ENCODE measurements at places on chromosomes 6 and 20.

DNA sequence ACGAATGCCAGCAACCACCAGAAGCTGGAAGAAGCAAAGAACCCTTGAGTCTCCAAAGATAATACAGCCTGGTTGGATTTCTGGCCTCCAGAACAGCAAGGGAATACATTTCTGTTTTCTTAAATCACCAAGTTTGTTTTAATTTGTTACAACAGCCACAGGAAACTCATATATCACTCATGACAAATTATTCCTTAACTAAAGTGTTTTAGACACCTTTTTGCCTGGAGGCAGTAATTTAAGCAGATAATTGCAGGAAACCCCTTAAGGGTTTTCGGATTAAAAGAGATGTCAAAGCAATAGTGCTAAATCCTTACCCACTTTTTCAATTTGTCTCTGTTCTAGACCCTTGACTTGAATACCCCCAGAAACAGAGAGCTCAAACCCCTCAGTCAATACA lies 1050.0 kb downstream of the EPHA7 start:
- DNase-seq = no peak

GRCh38 chr6:168578036-168578435 lies 137.1 kb downstream of the SMOC2 start:
- DNase-seq = no peak

DNA sequence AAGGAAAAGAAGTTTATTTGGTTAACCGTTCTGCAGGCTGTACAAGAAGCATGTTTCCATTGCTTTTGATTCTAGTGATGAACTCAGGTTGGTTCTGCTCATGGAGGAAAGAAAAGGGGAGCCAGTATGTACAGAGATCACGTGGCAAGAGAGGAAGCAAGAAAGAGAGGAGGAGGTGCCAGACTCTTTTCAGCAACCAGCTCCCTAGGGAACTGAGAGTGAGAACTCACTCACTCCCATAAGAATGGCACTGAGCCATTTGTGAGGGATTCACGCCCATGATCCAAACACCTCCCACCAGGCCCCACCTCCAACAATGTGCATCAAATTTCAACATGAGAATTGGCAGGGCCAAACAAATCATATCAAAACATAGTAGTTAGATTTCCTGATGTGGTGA lies 649.1 kb downstream of the EPM2A start:
- no peak for DNase-seq

GRCh38 chr6:71490876-71491275 lies 202.3 kb downstream of the OGFRL1 start:
- no peak for DNase-seq

GRCh38 chr20:44211177-44212039 lies 837 bp upstream of the OSER1 start:
- DNase-seq = no peak

GRCh38 chr6:8000188-8000596 lies 64.0 kb downstream of the BLOC1S5 start:
- DNase-seq = no peak

- DNase-seq = no peak
Observed at GRCh38 chr6:11023032-11023431, 21.1 kb downstream of the ELOVL2 start.

- no peak for DNase-seq
Observed at GRCh38 chr6:70834520-70834919, 122.3 kb downstream of the B3GAT2 start.

GRCh38 chr6:41531591-41532582 lies 14.3 kb upstream of the FOXP4 start:
- DNase-seq = no peak

GRCh38 chr20:25398376-25399036 lies 7.9 kb upstream of the ABHD12 start:
- DNase-seq = no peak

GRCh38 chr6:19037607-19038006 lies 650.5 kb downstream of the RNF144B start:
- no peak for DNase-seq

GRCh38 chr6:133368664-133369063 lies 127.5 kb downstream of the EYA4 start:
- no peak for DNase-seq

- DNase-seq = no peak
Observed at GRCh38 chr20:18144541-18145099, 7.0 kb downstream of the KAT14 start.

DNA sequence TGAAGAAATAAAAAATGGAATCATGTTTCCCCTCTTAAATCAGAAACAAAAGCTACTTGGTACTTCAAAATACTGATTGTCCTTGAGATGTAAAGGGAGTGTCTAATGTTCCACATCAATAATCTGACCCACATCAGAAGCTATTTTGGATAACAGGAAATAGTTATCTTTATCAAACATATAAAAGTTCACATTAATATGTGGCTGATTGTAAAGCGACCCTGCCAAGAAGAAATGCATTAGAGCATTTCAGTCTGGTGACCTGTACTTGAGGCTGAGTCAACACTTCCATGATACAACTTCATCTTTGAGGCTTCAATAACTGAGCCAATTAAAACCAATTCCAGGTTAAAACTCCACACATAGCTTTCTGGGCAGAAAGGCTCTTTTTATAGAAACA lies 31.8 kb downstream of the SYNE1 start:
- no peak for DNase-seq

GRCh38 chr20:58403272-58403671 lies 14.2 kb downstream of the VAPB start:
- no peak for DNase-seq

GRCh38 chr20:63703471-63703975 lies 4.3 kb downstream of the ARFRP1 start:
- no peak for DNase-seq

DNA sequence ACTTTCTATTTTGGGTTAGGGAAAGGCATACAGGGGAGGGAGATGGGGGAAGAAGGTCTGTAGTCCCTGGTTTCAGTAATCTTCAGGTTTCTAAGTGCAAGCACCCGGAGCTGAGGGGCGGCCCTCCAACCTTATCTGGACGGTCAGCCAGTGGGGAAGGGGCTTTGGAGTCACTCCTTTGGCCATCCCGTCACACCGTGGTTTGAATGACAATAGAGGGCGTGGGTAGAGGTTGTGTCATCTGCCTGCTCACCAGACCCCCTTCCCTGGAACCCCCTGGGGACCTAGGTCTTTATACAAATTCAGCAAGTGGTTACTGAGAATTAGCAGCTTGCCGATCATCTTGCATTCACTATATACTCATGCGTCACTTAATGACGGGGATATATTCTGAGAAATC lies 29.1 kb downstream of the STK35 start:
- DNase-seq = no peak

DNA sequence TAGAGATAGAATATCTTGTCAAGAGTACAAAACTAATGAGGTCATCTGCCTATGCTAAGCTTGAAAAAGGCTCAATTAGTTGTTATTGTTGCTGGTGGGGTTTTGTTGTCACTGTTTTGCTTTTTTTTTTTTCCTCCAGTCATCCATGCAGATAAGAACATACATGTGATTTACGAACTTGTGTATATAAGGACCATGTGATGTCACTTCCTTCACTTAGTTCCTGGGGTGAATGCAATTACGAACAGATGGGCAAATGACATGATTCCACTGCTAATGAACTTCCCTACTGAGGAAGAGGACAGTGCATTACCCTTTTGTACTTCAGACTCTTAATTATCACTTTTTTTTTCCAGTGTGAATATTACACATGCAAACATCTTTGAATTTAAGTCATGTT lies 1175.3 kb upstream of the GJE1 start:
- DNase-seq = no peak

GRCh38 chr20:63067266-63067635 lies 60.5 kb upstream of the BHLHE23 start:
- no peak for DNase-seq

DNA sequence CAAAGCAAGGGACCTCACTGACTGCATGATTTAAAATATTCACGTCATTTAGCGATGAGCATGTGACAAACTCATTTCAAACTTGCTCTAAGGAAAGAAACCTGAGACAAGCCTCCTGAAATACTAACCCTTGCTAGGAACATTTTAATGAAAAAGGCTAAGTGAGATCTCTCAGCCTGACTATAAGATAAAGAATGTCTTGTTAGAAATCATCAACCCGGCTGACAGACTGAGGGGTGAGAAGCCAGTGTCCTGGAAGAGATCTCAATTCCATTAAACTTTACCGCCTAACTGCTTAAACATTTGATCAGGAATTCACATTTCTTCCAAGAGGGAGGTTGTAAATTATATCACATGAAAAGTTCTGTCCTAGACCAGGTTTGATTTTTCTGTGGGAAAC lies 274.8 kb upstream of the EXOC2 start:
- no peak for DNase-seq

DNA sequence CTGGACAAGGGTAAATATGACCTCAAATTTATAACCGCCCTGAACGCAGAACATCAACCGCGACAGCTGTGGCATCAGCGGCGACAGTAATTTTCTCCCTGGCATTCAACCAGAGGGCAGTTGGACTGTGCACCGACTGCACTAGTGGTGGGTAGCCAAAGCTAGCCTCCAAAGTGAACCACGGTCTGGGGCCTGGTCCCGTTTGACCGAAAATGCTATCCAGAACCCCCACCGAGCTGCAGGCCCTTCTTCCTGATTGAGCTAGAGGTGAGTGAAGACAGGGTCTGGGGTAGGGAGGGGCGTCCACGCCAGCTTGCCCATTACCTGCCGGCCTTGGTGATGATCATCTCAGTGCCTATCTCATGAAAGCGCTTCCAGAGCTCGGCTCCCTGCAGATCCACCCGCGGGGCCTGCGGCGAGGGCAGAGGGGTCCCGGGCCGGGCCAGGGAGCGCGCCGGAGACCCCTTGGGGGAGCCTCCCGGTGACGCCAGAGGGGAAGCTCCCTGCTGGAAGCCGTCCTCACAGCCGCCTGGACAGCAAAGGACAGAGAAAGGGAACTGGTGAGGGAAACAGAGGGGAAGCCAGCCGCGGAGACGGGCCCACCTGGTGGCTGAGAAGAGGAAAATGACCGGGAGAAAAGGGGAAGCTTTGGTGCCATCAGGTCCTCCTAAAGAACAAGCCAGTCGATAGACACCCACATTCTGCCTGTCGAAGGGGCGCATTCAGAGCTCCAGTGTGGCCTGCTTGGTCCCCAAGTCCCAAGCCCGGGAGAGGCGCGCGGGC lies 2.0 kb downstream of the TBX18 start:
- DNase-seq = no peak

DNA sequence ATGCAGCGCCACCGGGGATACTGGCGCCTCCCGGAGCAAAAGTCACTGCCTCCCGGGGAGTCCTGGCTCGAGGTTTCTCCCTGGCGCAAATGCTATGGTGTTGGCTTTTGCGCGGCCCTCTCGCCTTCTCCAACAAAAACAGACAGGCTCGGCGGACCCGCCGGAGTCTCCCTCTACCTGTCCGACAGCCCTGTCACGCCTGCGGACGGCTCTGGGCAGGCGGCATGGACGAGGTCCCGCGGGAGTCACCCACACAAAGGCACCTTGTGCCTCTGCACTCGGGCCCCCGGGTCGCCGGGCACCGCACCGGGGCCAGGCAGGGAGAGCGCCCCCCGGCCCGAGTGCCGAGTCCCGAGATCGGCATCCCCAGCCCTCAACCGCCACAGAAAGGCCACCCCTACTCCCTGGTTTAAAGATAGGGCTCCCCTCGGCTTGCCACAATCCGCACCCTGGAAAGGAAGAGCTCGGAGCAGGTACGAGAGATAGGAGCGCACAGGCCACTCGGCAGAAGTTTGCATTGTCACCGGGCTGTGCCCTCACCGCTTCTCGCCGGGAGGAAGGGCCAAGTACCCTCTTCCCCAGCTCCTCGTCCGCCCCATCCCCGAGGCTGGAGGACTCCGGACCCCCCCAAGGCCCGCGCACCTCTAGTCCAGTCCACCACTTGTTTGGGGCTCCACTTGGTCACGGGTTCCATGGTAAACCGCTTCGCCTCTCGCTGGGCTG lies 903 bp downstream of the CNKSR3 start:
- no peak for DNase-seq

GRCh38 chr20:63005862-63006539 lies 763 bp downstream of the BHLHE23 start:
- no peak for DNase-seq

GRCh38 chr20:48706116-48706656 lies 121.6 kb downstream of the PREX1 start:
- DNase-seq = no peak

Measured in cerebellar nuclear complex (tissue), 1 donor.